ENCODE measurements at places on chromosomes 2 and 18.

DNA sequence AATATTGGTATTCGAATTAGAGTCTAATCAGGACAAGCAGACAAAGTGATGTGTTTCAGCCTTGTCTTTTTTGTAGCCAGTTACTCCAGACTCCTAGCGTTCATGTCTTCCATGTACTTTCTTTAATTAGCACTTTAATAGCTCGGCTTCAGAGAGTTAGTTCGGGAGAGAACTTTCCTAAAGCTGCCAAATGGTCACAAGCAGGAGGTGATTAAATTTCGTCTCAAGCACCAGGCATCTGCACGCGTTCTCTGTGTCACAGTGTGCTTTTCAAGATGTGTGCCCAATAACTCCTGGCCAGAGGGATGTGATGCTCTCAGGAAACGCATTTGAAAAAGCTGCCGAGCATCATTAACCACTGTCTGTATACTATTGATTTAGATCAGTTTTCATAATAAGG lies 790.8 kb downstream of the SOCS6 start:
- no peak for DNase-seq

DNA sequence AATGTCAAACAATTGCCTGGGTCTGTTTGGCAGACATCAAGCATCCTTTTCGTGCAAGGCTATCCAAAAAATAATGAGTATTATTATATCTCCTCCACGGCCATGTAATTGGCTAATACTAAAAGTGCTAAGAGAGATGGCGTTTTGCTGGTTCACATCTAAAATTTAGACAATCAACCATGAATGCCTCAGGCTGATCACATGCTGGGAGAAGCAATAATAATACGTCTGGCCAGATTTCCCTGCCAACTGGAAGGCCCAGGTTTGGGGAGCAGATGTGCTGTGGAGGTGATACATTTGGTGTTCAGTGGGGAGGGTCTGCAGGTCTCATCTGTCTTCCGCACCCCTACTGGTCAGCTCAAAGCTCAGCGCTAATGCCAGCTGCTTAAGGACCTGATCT lies 60.3 kb upstream of the CREB1 start:
- DNase-seq: no peak

DNA sequence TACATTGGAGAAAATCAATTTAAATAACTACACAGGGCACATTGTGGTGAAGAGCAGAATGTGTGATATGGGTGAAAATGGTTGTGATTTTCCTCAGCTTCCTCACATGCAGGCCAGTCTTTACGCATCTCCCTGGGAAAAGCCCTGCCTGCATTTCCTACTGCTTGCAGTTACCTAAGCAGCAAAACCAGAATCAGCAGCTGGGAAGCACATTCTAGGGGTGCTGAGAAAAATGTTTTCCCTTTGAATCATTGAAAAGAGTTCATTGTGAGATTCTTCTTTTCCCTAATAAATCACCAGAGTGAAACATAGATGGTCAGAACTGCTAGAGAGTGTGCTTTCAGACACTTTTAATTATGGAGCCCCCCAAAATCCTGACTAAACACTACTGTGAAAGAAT lies 656.0 kb downstream of the TDRD15 start:
- no peak for DNase-seq

- DNase-seq: no peak
Measured at GRCh38 chr18:48943736-48944527, 6.8 kb downstream of the SMAD7 start.

DNA sequence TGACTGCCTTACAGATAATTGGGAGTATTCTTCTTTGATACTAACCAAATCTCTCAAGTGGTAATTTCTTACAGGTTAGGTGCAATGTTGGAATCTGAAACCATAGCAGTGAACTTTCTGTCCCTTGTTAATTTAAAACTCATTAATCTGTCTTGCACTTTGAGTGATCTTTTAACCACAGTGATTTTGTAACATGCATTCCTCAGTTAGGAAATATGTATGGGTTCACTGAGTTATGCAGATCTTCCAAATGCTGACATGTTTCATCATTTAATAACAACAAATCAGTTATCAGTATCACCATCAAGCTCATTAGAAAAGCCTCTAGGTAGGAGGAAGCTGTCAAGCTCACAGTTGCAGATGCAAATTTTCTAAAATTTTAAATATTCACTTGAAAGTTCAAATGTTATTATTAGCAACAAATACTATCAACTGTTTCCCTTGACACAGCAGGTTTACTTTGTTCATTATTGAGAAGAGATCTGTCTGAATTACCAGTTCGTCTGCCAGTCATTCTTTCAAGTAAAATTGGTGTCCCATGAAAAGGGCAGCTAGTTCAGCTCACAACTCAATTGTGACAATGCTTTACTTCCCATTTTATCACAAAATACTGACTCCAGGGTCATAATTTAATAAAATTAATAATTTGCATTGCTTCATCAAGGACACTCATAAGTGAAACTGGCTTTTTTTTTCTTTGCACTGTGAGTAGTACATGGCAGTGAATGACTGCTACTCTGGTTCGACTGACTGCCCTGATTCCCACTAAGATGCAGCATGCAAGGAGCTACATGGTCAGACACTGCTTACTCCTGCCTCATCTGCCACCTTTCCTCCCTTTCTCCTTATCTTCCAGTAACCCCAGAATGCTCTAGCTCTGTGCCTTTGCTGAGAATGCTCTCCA lies 31.6 kb downstream of the SUCLG1 start:
- DNase-seq: no peak

DNA sequence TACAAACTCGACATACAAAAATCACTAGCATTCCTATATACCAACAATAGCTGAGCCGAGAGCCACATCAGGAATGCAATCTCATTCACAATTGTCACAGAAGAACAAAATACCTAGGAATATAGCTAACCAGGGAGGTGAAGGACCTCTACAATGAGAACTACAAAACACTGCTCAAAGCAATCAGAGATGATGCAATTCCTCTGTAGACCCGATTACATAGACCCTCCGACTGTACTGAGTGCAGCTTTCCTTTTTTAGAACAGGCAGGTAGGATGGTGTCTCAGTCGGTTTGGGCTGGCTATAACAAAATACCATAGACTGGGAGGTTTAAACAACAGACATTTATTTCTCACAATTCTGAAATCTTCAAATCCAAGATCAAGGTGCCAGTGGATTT lies 139.5 kb upstream of the REV1 start:
- DNase-seq: no peak

DNA sequence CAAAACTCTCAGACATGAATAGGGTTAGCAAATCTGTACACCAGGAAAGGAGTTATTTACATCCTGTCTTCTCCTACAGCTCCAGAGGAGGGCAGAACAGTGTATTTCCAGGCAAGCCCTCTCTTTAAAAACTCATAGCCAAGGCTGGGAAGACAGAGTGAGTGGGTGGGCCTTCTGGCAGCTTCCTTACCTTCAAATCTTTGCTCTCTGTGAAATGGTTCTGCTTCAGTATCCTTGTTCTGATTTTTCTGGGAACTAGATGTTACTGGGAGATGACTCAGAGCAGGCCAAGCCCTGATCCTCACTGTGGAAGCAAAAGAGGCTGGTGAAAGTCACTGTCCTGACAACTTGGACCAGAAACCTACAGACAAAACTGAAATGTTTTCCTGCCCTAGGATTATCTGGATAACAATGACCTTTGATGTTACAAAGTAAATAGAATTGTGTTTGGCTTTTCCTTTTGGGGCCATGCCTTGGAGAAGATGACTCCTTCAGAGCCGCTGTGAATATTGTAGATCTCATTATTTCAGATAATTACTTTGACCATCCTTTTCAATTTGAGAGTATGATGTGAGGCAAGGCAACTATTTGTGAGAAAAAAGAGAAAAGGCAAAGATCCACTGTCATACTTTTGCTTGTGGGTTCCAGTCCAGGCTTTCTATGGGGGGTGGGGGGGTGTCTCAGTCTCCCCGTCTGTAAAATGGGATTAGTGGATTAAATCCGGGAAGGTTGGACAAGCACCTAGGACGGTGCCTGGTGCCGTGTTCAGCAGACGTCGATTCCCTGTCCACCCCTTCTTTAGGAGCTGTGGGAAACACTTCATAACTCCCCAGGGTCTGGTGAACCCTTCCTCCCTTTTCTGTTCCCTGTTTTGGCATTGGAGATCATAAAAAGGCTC lies 644 bp upstream of the QPCT start:
- no peak for DNase-seq

DNA sequence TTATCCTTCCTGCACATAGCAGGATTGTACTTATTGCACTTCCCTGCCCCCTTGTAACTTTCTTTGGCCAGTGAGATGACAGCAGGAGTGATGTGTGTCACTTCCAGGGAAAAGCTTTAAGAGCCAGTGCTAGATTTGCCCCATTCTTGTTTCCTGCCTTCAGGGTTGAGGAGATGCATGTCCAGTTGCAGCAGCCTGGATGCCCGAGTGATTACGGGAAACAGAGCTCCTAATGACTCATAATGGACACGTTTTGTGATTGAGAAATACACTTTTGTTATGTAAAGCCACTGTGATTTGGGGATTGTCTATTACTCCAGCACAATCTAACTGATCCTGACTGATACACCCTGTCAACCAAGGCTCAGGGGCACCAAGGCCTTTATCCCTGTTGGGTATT lies 5.0 kb upstream of the TET3 start:
- DNase-seq: no peak

GRCh38 chr2:224031358-224031970 lies 7.6 kb downstream of the SERPINE2 start:
- DNase-seq: no peak

DNA sequence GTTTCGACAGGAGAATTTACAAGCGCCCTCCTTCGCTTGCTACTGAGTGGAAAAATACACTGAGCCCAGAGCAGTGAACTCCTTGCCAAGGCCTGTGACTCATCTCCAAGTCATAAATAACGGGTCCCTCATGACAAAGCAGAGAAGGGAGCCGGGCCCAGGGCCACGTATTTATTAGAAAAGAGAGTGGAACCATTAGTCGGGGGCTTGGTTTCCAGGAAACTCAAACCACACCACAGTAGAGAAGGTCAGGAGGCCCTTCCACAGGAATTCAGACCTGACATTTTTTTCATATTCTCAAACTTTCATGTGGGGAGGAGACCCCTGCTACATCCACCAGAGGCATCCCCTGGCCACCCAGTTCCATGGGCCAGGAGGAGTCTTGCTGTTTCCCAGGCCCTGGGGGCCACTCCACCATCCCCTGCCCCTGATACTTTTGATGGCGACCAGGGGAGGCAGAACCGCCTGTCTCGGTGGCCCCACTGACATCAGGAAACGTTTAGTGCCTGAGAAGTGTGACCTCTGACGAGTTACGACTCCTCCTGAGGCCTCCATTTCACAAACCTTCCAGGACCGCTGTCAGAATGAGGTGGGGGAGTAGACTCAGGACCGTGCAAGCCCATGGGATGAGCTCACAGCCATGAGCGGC lies 289.7 kb downstream of the DYSF start:
- no peak for DNase-seq

DNA sequence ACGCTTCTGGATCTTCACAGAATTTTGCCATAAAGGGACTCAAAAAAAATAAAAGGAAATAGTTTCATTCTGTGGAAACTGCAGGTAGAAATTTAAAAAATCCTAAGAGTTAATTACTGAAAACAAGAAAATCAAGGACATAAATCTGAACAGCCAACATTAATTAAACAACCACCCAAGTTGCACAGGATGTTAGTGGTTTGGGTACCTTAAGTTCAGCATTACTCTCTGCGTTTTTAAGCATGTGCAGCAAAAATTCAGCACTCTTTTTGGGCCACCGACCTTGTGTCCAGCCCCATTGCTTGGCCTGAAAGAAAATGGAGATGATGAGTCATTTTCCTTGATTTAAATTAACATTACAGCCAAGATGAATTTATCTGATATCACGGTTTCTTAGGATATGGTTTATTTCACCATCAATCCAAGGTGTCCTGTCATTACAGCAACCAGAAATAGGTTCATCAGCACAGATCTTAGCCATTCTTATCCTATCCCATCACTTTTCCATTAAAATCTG lies 3.3 kb upstream of the C18orf32 start:
- no peak for DNase-seq

GRCh38 chr2:119716284-119716672 lies 37.3 kb downstream of the TMEM177 start:
- DNase-seq: no peak

DNA sequence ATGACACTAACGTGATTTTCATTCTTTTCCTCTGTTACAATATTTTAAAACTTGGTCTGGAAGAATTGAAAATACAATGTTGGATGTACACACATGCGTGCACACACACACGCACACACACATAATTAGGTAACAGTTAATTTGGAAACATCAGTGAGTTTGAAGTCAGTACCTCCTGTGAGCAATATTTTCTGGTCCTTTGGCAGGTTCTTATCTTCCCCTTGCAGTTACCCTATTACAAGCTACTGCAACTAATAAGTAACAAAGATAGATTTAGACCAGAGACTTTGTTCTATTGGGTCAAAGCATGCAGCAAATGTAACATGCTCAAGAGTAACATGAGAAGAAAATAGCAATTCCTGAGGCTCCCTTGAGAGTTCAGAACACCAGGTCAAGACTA lies 73.3 kb downstream of the ZNF385B start:
- DNase-seq: no peak

- DNase-seq: no peak
Measured at GRCh38 chr18:79413426-79413825, 17.7 kb downstream of the NFATC1 start.

GRCh38 chr2:149597050-149597667 lies 9.6 kb upstream of the MMADHC start:
- DNase-seq: no peak

DNA sequence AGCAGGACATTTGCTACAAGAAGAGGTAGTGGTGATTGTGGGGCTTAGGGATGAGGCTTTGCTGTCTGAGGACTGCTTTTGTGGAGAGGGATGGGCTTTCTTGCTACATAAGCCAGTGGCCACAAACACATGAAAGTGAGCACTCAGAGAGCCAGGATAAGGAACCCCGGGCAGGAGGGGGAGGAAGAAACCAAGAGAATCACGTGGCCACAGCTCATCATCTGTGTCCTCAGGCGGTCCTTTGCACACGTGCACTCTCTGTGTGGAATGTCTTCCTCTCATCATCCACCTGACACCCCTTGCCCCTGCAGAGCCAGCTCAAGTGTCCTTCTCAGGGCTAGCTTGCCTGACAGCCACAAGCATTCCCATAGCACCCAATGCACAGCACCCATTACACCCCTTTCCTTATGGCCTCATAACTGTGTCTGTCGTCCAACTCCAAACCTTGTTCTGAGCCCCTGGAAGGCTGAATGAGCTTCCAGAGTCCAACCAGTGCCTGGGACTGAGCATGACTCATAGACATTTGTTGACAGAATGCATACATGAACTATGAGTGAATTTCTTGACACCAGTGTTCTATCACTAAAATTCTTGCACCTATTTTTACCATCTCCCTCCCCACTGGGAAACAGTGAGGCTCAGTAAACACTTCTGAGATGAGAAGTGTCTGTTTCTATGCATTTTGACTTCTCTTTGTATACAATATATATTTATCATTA lies 398.3 kb downstream of the ALK start:
- no peak for DNase-seq

- DNase-seq: no peak
Measured at GRCh38 chr18:7585276-7585670, 18.2 kb downstream of the PTPRM start.

All from NCI-H1436 treated with DMSO at 0.1 percent for 48 hours (cell line).